ENCODE measurements at places on chromosomes 5 and 9. TPM values are rescaled to one million over a fixed set of nuclear protein-coding genes. Genes with fewer than 3 reads are reported as not detected.

The PCDHA4 gene
- 1.3 TPM for total RNA-seq

DNA sequence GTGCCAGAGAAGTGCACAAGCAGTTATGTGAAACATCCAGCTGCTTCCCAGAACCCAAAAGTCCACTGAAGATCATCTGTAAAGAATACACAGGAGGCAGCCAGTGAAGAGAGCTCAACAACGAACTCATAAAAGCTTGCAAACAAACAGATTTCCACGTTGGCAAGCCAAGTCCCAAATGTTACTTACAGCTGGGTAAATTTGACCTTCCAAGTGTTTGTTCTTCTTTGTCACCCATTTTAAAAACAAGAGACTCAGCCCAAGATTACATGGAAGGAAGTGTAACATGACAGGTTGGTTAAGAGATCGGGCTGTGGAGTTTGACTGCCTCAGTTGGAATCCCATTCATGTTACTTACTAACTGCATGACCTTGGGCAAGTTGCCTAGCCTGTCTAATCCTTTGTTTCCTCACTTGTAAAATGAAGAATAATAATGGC is 174.9 kb upstream of the PAPPA start:
- H3K36me3 ChIP-seq: no peaks in the 10 kb centered on the region
- H3K27me3 ChIP-seq: no peaks in the 10 kb centered on the region
- no peak overlapping the region for H3K27ac ChIP-seq

DNA sequence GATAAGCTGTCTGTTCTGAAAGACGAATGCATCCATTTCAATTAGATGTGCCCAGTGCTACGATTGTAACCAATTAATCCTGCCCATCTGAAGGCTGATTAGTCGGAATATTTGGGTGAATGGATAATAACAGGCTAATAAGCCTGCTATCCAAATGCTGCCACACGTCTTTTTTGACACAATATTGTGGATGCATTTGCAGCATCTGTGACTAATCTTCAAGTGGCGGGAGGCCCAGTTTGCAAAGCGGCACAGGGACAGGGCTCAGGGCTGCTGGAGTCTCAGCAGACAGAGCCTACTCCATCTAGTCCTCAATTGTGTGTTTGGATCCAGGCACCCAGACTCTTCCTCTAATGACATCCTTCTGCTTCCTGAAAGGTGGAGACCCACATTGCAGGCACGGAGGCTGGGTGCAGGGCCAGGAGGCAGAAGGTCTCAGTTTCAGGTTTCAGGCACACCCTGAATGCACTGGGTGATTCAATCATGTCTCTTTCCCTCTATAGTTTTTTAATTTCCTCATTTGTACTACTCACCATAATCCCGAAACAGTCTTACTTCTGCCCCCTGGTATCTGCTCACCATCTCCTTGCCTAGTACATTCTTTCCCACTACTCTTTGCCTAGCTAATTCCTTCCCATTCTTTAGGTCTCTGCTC is 169.6 kb downstream of the ASTN2 start:
- no peak overlapping the region for H3K4me3 ChIP-seq
- no peak overlapping the region for H3K27ac ChIP-seq
- H3K36me3 ChIP-seq: no peaks in the 10 kb centered on the region
- no peaks in the 10 kb centered on the region for H3K27me3 ChIP-seq
- no peaks in the 10 kb centered on the region for H3K4me1 ChIP-seq
- DNase-seq: no peak

DNA sequence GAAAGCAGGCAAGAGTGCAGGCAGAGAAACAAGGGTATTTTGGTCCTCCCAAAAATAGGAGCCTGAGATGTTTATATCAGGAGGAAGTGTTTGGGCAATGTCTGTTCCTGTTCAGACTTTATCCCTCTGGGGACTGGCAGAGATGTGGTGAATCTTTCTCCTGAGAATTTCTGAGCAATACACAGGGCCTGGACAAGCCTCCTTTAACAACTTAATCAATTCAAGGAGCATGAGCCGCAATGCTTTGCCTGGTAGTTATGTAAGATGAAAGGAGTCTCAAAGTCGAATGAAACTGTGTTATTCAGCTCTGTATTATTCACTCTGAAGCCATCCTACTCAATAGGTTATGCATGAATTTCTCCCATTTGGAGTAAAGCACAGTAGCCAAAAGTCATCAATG is 365.6 kb downstream of the MAN2A1 start:
- H3K27ac ChIP-seq: no peak overlapping the region
- H3K4me3 ChIP-seq: no peak overlapping the region
- H3K36me3 ChIP-seq: no peaks in the 10 kb centered on the region
- no peaks in the 10 kb centered on the region for H3K27me3 ChIP-seq
- DNase-seq: no peak
- H3K4me1 ChIP-seq: no peaks in the 10 kb centered on the region

GRCh38 chr5:172497591-172498255 is 43.4 kb upstream of the SH3PXD2B start:
- no peak overlapping the region for H3K4me3 ChIP-seq
- H3K4me1 ChIP-seq: no peaks in the 10 kb centered on the region
- H3K36me3 ChIP-seq: no peaks in the 10 kb centered on the region

- H3K36me3 ChIP-seq: no peaks in the 10 kb centered on the region
- H3K27ac ChIP-seq: peak overlapping the region; percentile 19
- peak; percentile 76 for DNase-seq
- H3K4me1 ChIP-seq: no peaks in the 10 kb centered on the region
- peak overlapping the region; percentile 55 for H3K4me3 ChIP-seq
Measured at GRCh38 chr5:117455236-117456233, 880.9 kb upstream of the SEMA6A start.

- no peaks in the 10 kb centered on the region for H3K27me3 ChIP-seq
- no peak for DNase-seq
- no peak overlapping the region for H3K4me3 ChIP-seq
- peaks cover 46% of the 10 kb centered on the region for H3K4me1 ChIP-seq
Measured at GRCh38 chr5:96336351-96336985, 96.6 kb downstream of the PCSK1 start.

- H3K4me3 ChIP-seq: peak overlapping the region; percentile 30
- H3K27me3 ChIP-seq: no peaks in the 10 kb centered on the region
- H3K27ac ChIP-seq: no peak overlapping the region
- no peaks in the 10 kb centered on the region for H3K36me3 ChIP-seq
- H3K4me1 ChIP-seq: no peaks in the 10 kb centered on the region
Measured at GRCh38 chr5:139787568-139788293, 7.9 kb upstream of the PSD2 start.

DNA sequence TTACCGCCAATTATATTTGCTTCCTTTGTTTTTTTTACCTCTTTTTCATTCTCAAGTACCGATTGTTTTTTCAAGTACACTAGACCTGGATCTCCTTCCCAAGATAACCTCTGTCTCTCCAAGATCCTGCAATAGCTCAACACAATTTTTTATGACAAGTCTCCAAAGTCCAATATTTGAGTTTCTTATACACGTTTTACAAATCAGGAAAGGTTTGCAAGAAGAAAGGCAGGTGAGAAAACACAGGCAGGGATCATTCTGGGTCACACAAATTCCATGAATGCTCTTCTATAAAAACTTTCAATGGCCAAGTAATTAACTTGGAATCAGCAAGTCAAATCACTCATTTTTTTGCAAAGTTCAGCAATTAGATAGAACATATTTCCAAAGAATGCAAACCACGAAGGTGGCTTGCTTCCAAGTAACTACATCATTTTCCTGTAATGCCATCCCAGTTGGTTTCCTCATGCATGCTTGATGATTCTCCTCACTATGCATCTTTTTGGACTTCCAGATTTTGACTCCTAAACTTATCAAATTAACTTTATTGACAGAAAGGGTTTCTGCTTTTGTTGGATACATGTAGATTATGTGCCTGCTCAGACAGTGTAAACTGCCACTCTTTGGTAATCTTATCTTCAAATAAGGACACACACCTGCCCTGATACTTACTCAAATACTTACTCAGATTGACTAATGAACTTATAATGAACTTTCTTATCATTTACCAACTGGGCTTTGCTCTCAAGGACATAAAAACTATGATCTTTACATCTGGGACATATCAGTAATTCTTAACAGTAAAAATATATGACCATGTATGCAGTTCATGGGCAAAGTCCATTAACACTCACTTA is 24.7 kb upstream of the IFNE start:
- H3K27me3 ChIP-seq: no peaks in the 10 kb centered on the region
- no peaks in the 10 kb centered on the region for H3K36me3 ChIP-seq
- no peaks in the 10 kb centered on the region for H3K4me1 ChIP-seq
- no peak for DNase-seq

- no peak overlapping the region for H3K4me3 ChIP-seq
- H3K4me1 ChIP-seq: no peaks in the 10 kb centered on the region
- no peaks in the 10 kb centered on the region for H3K27me3 ChIP-seq
Measured at GRCh38 chr5:67509402-67510186, 313.0 kb upstream of the CD180 start.

DNA sequence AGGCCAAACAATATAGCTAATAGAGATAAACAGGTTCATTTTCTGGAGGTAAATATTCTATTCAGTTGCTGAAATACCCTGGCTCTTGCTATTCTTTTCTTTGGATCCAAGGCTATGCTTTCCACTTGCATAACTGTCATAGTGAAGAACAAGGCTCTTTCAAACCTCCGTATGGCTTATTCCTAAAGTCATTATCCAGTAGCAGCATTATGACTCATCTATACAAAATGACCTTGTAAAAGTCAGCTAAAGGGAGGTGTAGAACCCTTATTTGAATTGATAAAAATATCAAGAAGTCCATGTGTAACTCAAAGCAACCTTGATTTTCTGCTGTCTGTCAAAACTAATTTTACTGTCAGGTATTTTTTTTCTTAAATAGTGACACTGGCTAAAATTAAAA is 447.8 kb downstream of the PLK2 start:
- no peak overlapping the region for H3K4me3 ChIP-seq
- H3K27me3 ChIP-seq: no peaks in the 10 kb centered on the region
- H3K4me1 ChIP-seq: no peaks in the 10 kb centered on the region
- DNase-seq: no peak

- no peak overlapping the region for H3K4me3 ChIP-seq
- no peaks in the 10 kb centered on the region for H3K4me1 ChIP-seq
- no peak for DNase-seq
Measured at GRCh38 chr5:136242136-136242535, 49.2 kb upstream of the SMIM32 start.

GRCh38 chr9:8254541-8254940 is 455.0 kb upstream of the DMAC1 start:
- H3K27me3 ChIP-seq: no peaks in the 10 kb centered on the region
- no peak overlapping the region for H3K4me3 ChIP-seq
- no peak overlapping the region for H3K27ac ChIP-seq

- no peaks in the 10 kb centered on the region for H3K36me3 ChIP-seq
- no peak overlapping the region for H3K27ac ChIP-seq
- DNase-seq: no peak
- no peaks in the 10 kb centered on the region for H3K27me3 ChIP-seq
- no peaks in the 10 kb centered on the region for H3K4me1 ChIP-seq
Measured at GRCh38 chr5:132799392-132799791, 13.7 kb upstream of the SOWAHA start.

DNA sequence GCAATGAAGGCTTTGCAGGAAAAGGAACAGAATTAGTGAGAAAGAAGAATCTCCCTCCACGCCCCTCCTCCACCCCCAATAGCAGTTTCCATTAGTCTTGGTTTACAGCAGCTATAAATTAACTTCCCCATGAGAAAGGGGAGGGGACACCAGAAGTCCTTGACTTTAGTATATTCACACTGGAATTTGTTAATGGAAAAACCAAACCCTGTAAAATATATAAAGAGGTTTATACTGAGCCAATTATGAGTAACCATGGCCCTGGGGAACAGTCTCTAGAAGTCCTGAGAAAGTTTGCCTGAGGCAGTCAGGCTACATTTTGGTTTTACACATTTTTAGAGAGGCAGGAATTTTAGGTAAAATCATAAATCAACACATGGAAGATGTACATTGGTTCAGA is 88.5 kb downstream of the ALDH1A1 start:
- no peak for DNase-seq
- no peak overlapping the region for H3K4me3 ChIP-seq
- H3K27me3 ChIP-seq: no peaks in the 10 kb centered on the region

The SLC9A3 gene
- 1.2 TPM for total RNA-seq

The CEMIP2 gene
- total RNA-seq: 42.1 TPM

GRCh38 chr5:20033881-20034280 is 45.9 kb upstream of the CDH18 start:
- no peaks in the 10 kb centered on the region for H3K36me3 ChIP-seq
- no peak overlapping the region for H3K27ac ChIP-seq
- no peak overlapping the region for H3K4me3 ChIP-seq
- no peak for DNase-seq
- no peaks in the 10 kb centered on the region for H3K27me3 ChIP-seq

DNA sequence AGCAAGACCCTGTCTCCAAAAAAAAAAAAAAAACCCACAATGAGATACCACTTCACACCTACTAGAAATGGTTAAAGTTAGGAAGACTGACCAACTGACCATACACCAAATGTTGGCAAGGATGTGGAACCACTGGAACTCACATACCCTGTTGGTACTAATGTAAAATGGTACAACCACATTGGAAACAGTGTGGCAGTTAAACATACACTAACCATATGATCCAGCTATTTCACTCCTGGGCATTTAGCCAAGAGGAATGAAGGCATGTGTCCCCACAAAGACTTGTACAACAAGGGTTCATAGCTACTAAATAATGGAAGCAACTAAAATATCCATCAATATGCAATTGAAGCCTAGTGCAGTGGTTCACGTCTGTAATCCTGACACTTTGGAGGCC is 21.3 kb downstream of the NAIF1 start:
- no peaks in the 10 kb centered on the region for H3K36me3 ChIP-seq
- H3K4me3 ChIP-seq: no peak overlapping the region
- H3K4me1 ChIP-seq: no peaks in the 10 kb centered on the region

DNA sequence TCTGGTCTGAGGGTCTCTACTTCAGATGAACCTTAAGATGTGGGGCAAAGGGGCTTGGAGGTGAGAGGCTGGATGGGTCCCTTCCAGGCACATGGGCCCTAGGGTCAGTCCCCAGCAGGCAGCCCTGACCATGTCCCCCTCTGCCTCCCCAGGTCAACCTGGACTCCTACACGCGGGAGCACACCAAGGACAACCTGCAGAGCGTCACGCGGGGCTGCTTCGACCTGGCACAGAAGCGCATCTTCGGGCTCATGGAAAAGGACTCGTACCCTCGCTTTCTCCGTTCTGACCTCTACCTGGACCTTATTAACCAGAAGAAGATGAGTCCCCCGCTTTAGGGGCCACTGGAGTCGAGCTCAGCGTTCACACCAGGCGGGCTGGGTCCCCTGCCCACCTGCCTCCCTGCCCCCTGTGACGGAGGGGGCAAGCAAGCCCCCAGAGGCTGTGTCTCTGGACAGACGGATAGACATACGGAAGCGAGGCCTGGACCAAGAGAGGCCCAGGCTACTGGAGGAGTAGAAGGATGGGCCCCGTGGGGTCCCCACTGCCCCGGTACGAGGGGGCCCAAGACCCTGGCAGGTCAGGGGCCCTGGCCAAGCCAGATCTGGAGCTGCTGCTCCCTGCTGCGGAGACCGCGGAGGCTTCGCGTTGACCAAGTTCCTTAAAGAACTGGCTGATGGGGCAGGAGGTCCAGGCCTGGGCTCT is 133.2 kb downstream of the RGS3 start:
- H3K27ac ChIP-seq: no peak overlapping the region
- peaks cover 3% of the 10 kb centered on the region for H3K4me1 ChIP-seq

Measured in pancreas (tissue), 10 donors.